ENCODE measurements at places on chromosomes 13 and 19. TPM values are rescaled to one million over a fixed set of nuclear protein-coding genes. Genes with fewer than 3 reads are reported as not detected.

The RDH8 gene
- not detected for polyA plus RNA-seq

DNA sequence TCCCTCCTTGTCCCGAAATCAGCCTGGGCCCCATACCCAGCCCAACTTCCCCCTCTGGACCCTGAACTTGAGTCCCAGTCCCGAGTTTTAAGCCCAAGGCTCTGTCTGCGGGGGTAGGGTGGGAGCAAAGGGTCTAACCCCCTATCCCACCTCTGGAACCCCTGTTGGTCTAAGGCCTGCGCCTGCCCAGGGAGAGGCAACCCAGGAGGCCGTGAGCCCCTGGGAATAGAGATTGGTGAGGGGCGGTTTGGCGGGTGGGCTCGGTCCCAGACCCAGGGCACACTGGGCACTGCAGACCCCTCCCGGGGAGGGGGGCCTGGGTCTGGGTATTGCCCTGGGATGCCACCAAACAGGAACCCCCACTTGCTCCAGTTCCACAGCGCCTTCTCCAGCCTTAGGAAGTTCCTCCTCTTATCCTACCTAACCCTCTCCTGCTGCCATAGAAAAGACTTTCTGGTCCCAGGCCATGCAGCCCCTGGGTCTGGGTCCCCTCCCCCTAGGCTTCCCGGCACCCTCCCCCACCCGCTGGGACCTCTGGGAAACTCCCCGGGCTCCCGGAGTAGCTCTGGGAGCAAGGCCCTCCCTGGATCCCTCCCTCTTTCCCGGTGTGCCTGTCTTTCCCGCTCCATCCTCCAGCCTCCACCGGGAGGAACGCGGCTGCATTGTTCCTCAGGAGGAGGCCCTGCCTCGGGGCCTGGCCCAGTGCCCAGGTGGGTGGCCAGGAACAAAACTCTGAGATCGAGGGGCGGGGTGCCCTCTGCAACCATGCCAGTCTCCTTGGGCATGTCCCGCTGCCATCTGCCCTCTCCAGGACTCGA, 33.6 kb upstream of the NANOS3 start:
- peak; percentile 79 for DNase-seq

GRCh38 chr13:73544175-73544574, 485.4 kb downstream of the KLF5 start:
- DNase-seq: no peak

DNA sequence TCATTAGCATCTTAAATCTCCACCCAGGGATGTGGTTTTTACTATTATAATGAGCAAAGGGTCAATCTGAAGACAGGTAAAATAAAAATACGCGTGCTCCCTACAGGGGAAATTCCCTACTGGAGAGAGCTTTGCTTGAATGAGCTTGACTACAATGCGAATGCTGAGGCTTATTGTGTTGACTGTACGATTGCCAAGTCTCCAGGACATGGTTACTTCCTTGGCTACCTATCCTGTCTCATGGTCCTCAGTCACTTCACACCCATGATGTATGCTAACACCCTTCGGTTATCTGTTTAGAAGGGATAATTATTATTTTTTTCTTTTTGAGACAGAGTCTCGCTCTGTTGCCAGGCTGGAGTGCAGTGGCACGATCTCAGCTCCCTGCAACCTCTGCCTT, 61.7 kb downstream of the ZNF627 start:
- no peak for DNase-seq

GRCh38 chr13:54607421-54607820, 1578.8 kb downstream of the OLFM4 start:
- DNase-seq: no peak

The CDX2 gene
- not detected for polyA plus RNA-seq

DNA sequence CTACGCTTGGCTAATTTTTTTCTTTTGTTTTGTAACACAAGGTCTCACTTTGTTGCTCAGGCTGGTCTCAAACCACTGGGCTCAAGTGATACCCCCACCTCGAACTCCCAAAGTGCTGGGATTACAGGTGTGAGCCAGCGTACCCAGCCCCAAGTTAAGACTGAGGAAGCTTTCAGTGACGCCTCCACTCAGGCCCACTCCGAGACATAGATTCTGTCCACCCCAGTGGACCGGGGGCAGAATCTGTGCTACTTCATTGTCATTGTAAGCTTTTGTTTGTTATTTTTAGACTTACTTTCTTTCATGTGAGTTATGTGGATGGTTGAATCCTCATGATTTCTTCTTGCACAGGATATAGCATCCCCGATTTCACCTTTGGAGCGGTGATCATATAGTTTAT, 156.9 kb upstream of the TSHZ3 start:
- DNase-seq: no peak

The GFY gene
- not detected for polyA plus RNA-seq

DNA sequence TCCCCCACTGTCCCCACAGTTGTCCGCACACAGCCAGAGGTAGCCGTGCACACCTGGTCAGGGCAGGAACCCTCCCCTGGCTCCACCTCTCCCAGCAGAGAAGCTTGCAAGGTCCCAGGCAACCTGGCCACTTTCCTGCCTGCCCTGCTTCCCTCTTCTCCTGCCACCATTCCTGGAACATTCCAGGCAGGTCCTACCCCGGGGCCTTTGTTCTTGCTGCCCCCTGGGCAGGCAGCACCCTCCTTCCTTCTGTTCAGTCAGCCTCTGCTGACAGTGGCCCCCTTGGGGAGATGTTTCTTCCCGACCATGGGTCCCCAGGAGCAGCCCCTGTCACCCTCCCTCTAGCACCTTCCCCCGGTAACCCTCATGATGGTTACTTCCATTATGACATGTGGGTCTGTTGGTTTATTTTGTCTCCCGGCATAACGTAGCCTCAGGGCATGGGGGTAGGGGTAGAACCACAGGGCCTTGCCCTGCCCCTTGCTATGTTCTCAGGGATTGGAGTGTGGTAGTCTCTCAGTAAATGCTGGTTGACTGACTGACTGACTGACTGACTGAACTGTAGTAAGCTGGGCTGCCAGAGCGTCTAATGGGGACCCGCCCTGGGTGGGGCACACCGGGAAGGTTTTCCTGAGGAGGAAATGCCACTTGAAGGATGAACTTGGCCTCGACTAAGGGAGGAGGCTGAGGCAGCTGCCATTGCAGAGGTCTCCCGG, 10.8 kb downstream of the PAK4 start:
- no peak for DNase-seq

The ZNF709 gene
- 0.64 TPM for polyA plus RNA-seq

DNA sequence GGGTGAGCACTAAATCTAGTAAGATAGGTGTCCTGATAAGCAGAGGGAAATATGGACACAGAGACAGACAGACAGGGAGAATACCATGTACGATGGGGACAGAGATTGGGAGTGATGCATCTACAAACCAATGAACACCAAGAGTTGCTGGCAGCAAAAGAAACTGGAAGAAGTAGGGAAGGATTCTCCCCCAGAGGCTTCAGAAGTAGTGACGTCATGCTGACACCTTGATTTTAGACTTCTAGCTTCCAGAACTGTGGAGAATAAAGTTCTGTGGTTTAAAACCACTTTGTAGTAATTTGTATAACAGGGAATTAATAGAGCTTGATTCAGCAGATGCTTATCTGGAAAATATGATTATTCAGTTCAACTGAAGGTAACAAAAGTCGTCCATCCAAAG, 66.1 kb downstream of the SLC10A2 start:
- no peak for DNase-seq

- DNase-seq: no peak
Measured at GRCh38 chr13:104357174-104357573, 1291.0 kb upstream of the SLC10A2 start.

- peak; percentile 43 for DNase-seq
Measured at GRCh38 chr19:45103156-45103507, 10.2 kb downstream of the PPP1R37 start.

The URAD gene
- not detected for polyA plus RNA-seq

The LILRA5 gene
- polyA plus RNA-seq: 262 TPM

GRCh38 chr19:49691243-49692146, 579 bp downstream of the CPT1C start:
- peak; percentile 89 for DNase-seq

The HRC gene
- 2.0 TPM for polyA plus RNA-seq

DNA sequence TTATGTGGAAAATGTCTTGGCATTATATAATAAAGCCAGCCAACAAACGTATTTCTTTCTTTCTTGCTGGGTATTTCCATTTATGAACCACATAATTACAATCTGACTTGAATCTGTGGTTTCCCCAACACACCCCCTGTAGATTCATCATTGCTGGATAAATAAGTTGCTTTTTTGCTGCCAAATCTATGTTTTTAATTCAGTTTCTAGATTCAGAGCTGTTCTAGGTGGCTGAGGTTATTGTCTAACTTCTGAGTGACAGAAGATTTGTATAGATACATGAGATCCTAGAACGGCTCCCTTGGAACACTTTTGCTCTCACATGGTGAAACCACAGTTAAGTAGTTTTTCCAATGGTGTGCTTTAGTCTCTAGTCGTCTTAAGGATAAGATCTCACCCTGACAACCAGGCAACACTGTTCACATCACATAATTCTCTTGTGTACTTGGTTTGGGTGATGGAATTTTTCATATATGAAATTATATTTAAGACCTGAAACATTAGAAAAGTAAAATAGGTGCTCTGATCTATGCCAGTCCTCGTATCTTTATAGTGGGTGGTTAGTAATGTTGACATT, 239.1 kb downstream of the KLF12 start:
- no peak for DNase-seq

The POU4F1 gene
- polyA plus RNA-seq: not detected

GRCh38 chr13:35129500-35129899, 187.4 kb downstream of the NBEA start:
- DNase-seq: no peak

GRCh38 chr19:33125929-33126388, 6.0 kb upstream of the WDR88 start:
- DNase-seq: peak; percentile 66

DNA sequence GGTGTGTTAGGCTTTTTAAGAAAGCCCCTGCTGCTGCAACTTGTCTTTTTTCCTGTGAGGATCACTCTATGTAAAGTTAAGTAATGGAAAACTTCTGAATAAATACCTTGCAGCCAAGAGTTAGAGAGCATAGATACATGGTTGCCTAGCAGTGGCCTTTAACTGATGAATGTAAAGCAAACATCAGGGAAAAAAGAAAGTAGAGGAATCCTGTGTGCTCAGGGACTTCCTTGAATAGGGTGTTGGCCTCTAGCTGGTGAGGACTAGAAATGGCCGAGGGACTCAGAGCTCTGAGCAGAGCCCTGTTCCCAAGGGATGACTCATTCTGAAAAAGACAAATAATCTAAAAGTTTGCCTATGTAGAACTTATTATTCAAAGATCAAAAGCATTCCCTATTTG, 135.7 kb downstream of the MIPEP start:
- DNase-seq: no peak

The GJB2 gene
- 0.71 TPM for polyA plus RNA-seq

DNA sequence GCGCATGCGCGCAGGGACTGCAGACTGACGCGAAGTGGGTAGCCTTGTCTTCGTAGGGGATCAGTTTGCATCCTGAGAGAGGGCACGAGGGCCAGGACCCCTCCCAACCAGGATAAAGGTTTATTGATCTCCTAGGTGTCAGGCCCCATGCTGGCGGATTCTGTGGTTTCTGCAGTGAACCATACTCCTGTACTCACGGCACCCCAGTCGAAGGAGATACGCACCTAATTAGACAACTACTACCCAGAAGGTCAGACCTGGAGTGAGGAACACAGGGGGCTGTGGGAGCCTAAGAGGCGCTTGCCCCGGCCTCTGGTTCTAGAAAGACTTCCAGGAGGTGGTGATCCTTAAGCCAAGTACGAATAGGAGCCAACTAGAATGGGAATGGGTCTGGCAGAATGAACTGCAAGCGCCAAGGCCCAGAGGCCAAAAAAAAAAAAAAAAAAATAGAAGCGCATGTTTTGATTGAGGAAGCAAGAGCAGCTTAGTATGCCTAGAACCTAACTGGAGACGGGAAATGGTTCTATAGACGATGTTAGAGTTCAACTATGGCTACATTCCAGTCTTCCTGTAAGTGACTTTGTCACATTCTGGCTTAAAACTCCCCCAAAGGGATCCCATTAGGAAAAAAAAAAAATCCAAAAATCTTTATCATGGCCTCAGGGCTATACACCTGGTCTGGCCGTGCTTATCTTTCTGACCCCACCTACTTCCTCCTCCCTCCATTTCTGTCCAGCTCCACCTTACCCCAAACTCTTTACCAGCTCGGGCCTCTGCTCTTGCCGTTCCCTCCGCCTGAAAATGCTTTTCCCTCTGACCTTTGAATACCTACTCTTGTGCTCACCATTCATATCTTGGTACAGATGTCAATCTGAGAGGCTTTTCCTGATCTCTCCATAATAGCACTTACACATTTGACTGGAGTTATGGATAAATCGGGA, 902 bp upstream of the ZNF428 start:
- no peak for DNase-seq

DNA sequence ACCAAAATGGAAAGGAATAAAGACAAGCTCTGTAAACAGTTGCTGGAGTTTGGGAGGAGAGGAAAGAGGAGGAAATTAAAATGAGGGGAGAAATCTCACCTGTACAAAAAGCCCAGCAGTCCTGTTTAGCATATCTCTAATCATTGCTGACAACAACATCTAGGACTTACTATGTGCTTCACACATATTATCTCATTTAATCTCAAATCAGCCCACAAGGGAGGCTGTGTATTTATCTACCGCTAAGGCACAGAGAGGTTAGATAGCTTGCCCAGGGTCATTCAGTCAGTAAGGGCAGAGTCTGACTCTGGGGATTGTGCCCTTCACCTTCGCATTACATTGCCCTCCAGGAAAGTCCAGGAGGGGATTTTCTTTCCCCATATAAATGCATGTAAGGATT, 233.3 kb downstream of the DLEU7 start:
- DNase-seq: no peak

GRCh38 chr19:28983430-28983829, 229.5 kb downstream of the UQCRFS1 start:
- DNase-seq: no peak

DNA sequence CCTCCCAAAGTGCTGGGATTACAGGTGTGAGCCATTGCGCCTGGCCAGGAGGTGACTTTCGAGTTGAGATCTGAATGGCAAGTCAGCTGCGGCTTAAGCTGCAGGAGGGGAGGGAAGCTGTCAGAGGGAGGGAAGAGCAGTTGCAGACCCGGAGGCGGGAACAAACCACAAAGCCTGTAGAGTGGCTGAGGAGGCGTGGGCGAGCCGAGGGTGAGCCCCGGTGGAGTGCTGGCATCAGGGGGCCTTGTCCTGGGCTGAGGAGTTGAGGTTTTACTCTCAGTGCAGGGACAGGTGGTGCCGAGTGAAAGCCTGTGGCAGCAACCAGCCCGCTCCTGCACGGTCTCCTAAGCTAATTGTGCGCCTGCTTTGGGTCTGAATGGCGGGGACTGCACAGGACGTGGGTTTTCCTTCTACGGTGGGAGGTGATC, 24.2 kb downstream of the PPP1R37 start:
- DNase-seq: no peak

GRCh38 chr19:33551676-33552075, 30.1 kb upstream of the PEPD start:
- no peak for DNase-seq

DNA sequence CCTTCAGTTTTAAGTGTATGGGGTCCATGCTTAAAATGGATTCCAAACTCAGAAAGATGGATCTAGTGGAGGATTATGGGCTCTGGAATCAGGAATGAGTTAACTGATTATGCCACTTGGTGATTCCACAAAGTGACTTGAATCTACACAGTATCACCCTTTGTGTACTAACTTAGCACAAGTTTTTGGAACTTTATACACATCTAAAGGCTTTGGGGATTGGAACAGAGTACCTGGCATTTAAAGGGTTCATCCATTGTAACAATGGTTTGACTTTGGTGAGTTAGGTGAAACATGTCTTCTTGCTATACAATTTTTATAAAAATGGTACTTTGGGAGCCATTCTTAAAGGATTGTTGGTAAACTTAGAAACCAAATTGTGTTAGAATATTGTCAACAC, 1.1 kb downstream of the RPL21 start:
- no peak for DNase-seq

- DNase-seq: peak; percentile 22
Measured at GRCh38 chr19:29478578-29479565, 46.9 kb upstream of the VSTM2B start.

GRCh38 chr19:14349426-14349825, 31.8 kb upstream of the ADGRE5 start:
- DNase-seq: no peak
